ENCODE measurements at places on chromosomes 4 and X.

DNA sequence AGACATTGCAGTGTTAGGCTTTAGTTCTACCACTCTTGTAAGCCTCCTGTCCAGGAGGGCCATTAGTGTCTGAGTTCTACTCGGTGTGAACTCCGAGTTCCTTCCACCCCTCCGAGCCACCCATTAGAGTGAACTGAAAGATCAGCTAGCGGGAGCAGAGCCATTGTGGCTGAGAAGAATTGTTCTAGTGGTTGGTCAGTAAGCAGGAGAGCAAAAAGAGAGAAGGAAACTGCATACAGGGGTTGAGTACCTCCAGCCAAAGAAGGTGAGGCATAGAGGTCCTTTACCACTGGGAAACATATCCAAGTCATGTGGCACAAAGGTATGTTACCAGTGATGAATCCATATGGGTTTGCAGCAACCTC is 96.9 kb downstream of the CPE start:
- DNase-seq, result no peak

DNA sequence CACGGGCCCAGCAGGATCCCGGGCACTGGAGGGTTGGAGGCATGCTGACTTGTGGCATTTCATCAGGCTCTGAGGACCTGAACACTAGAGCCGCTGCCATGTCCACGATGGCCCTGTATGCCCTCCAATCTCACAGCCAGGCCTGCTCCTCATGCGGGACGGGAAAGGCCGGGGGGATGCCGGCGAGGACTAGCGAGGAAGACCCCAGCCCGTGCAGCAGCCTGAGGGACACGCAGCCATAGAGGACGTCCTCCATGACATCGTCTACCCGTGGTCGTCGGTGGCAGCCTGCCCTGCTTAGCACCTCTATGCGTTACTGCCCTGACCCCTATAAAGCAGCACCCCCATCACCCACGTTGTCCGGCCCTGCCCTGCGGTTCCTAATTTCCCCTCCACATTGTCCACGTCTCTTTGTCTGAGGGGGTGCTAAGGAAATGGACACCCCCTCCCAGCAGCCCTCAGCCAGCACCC is 32.6 kb downstream of the HMX1 start:
- DNase-seq, result no peak

DNA sequence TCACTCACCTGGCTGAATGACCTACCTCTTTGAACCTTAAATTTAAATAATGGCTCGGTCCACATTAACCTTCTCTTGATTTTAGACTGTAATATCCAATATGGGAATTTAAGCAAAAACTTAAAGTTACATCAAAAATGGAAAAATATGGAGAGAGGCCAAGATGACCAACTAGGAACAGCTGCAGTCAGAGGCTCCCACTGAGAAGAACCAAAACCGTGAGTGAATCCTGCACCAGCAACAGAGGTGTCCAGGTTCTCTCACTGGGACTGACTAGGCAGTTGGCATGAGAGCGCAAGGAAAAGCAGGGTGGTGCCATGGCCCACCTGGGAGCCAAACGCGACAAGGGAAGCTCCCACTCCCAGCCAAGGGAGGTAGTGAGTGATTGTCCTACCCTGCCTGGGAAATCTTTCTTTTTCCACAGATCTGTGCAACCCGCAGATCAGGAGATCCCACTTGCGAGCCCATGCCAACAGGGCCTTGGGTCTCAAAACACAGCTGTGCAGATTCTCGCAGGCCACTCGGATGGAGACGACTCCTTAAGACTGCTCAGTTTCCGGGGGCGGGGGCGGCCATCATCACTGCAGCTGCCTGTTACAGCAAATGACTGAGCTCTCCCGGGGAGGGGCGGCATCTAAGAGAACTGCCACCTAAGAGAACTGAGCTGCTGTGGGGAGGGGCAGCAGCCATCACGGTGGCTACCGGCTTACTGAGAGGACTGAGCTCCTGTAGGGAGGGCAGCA is 343.4 kb downstream of the DMD start:
- no peak for DNase-seq

GRCh38 chr4:151948351-151949016 is 187.7 kb upstream of the GATB start:
- DNase-seq, result no peak

DNA sequence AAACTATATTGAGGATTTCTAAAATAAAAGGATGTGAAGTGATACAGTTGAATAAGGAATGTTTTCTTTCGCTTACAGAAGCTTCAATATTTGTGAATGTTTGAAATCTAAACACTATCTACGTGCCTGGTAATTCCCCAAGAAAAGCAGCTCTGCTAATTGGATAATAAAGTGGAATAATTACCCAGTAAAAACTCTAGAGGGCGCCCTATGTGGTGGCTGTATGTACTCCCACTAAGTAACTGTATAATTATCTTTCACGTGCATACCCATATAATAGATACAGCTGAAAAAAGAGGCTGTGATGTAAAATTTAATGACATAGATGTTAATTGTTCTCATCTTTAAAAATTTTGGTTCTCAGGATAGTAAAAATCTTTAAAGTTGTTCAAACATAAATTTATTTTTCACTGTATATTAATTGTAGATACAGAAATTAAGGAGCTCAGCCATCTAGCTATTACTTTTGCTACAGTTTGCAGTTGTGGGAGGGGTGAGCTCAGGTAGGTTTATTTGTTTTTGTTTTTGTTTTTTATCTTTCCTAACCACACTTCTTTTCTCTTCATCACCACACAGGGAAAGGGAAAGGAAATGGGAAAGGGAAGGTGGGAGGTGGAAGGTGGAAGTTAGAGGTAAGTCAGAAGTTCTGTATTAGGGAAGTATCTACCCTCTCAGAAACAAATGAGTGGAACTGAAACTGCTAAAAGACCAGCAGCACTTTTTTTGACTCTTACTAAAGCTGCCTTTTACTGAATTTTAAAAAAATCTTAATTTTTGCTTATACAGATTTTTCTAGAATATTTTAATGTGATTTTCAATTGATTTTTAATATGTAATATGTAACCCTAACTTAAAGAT is 151.7 kb upstream of the RPS6KA6 start:
- DNase-seq, result no peak

DNA sequence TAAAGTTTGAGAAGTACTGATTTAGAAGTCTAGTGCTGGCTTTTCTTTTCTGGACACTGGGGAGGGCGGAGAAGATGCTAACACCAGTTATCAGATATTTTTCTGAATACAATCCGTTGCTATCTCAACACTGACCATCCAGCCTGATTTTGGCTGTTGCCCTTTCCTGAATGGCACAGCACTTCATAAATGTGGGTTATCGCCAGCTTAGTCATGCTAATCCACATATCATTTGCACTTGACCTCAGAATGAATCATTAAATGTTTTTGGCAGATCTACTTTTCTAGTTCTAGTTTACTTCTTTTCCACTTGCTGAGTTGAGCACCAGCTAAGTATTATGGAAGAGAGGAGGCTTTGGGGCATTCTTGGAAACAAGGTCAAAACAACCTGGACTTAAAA is 60.8 kb upstream of the ESX1 start:
- no peak for DNase-seq

- no peak for DNase-seq
Measured at GRCh38 chrX:40299641-40300046, 201.9 kb upstream of the BCOR start.

DNA sequence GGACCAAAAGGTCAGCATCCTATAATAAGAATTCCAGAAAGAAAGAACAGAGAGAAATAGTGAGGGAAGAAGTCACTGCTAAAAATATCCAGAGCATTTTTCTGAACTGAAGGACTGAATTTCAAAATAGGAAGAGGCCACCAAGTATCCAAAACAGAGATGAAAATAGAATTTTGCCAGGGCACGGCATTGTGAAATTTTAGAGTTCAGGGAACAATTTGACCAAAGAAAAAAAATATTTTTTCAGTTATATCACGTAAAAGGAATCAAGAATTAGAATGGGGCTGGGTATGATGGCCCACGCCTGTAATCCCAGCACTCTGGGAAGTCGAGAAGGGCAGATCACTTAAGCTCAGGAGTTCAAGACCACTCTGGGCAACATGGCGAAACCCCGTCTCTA is 65.4 kb downstream of the FGFBP1 start:
- no peak for DNase-seq

GRCh38 chr4:148315049-148315448 is 127.2 kb downstream of the NR3C2 start:
- no peak for DNase-seq
